ENCODE measurements at places on chromosomes 1 and 21. TPM values are rescaled to one million over a fixed set of nuclear protein-coding genes. Genes with fewer than 3 reads are reported as not detected.
A peak's percentile ranks its signal among the peaks of the same experiment; 100 is the strongest.

The PTPN22 gene
- 0.12 TPM for polyA plus RNA-seq

The FCRL1 gene
- not detected for polyA plus RNA-seq

DNA sequence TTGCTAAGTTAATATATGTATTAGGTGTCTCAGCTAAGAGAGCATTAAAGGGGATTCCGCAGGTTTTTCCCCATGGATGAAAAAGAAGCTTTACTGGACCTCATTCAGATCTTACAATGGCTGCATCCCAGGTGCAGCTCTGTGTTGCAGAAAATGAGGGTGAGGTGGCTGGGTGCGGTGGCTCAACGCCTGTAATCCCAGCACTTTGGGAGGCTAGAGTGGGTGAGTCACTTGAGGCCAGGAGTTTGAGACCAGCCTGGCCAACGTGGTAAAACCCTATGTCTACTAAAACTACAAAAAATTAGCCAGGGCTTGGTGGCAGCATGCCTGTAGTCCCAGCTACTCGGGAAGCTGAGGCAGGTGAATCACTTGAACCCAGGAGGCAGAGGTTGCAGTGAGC is 58.5 kb upstream of the MORC3 start:
- DNase-seq = no peak
- H3K36me3 ChIP-seq = peaks cover 7% of the 10 kb centered on the region
- no peak overlapping the region for H3K4me3 ChIP-seq
- H3K4me1 ChIP-seq = no peaks in the 10 kb centered on the region

GRCh38 chr1:223319398-223319797 is 44.6 kb downstream of the SUSD4 start:
- H3K4me3 ChIP-seq = no peak overlapping the region
- DNase-seq = no peak
- H3K4me1 ChIP-seq = no peaks in the 10 kb centered on the region
- H3K27ac ChIP-seq = no peak overlapping the region
- H3K27me3 ChIP-seq = no peaks in the 10 kb centered on the region
- no peaks in the 10 kb centered on the region for H3K36me3 ChIP-seq

DNA sequence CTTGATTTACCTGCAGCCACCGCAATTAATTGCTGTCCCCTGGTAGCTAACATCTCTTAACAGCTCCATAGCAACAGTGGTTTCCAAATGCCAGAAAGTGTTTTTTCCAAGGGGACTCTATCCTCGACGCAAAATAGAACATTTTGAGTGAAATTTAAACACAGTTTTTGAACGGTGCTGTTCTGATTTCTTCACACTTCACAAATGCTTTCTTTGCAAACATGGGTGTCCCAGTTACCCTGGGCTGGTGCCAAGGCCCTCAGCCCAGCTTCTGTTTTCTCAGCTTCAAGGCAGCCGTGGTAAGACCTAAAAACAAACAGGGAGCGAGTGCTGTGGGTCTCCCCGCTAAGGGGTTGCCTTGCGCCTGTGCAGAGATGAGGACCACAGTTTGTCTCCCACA is 147.3 kb upstream of the VAMP3 start:
- H3K4me3 ChIP-seq = no peak overlapping the region
- H3K36me3 ChIP-seq = no peaks in the 10 kb centered on the region
- DNase-seq = no peak

DNA sequence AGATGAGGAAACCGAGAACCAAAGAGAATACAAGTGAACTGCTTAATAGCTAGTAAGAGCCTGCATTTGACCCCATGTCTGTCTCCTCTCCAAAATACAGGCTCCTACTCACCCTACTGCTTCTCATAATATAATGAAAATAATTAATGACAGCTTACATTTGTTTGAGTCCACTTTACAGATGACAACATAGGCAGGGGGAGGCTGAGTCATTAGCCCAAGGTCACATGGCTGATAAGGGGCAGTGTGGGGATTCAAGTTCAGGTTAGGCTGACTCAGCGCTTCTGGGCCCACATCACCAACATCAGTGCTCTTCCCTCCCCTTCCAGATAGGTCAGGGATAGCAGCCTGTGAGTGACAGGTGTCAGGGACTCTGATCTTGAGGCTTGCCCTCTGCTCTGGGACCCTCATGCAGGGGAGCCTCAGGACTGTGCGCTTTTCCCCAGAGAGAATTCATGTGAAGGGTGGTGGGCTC is 16.2 kb downstream of the AZIN2 start:
- no peak overlapping the region for H3K4me3 ChIP-seq
- DNase-seq = no peak
- no peak overlapping the region for H3K27ac ChIP-seq
- no peaks in the 10 kb centered on the region for H3K4me1 ChIP-seq
- H3K27me3 ChIP-seq = no peaks in the 10 kb centered on the region
- no peaks in the 10 kb centered on the region for H3K36me3 ChIP-seq

- peak overlapping the region; percentile 69 for H3K27ac ChIP-seq
- no peaks in the 10 kb centered on the region for H3K36me3 ChIP-seq
- H3K4me3 ChIP-seq = peak overlapping the region; percentile 90
- H3K4me1 ChIP-seq = peaks cover 30% of the 10 kb centered on the region
- H3K27me3 ChIP-seq = no peaks in the 10 kb centered on the region
- no peak for DNase-seq
Observed at GRCh38 chr1:157044326-157044725, 1.2 kb downstream of the ARHGEF11 start.

Measured in SK-N-SH (cell line).